ENCODE measurements at places on chromosomes 3 and 15.

DNA sequence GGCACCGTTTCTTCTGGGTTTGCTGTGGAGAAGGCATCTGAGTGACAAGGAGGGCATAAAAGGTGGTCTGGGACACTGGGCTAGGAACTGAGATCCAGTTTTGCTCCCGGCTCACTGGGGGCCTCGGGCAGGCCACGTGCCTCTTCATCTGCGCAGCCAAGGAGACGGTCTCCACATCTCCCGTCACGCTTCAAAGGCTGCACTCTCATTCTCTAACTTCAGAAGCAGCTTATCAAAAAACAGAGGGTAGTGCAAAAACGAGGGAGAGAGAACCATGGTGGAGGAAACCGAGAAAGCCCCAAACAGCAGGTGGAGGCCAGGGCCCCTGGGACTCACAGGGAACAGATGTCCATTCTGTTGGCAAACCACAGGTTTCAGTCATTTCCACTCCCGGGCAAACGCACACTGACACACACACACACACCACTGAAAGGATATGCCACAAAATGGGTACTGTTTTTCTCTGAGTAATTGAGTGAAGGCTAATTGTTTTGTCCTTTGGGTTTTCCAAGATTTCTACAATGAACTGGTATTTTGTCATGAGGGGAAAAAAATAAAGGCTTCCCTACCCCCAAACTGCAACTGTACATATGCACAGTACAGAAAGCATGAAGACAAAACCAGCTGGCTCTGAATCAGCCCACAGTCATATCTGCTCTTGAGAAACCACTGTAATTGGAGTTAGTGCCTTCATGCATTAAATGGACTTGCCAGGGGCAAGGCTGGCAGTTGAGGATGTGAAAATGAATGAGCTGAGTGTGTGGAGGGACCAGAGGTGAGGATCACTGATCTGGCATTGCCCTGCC, 71.9 kb downstream of the MGLL start:
- no peak for DNase-seq

- no peak for DNase-seq
These were observed 63.1 kb downstream of the ARNT2 start for GRCh38 chr15:80467311-80467714.

- DNase-seq: no peak
These were observed 774.3 kb downstream of the TUSC7 start for GRCh38 chr3:117483839-117484238.

- DNase-seq: no peak
These were observed 101.5 kb upstream of the UBE2E1 start for GRCh38 chr3:23704298-23704697.

DNA sequence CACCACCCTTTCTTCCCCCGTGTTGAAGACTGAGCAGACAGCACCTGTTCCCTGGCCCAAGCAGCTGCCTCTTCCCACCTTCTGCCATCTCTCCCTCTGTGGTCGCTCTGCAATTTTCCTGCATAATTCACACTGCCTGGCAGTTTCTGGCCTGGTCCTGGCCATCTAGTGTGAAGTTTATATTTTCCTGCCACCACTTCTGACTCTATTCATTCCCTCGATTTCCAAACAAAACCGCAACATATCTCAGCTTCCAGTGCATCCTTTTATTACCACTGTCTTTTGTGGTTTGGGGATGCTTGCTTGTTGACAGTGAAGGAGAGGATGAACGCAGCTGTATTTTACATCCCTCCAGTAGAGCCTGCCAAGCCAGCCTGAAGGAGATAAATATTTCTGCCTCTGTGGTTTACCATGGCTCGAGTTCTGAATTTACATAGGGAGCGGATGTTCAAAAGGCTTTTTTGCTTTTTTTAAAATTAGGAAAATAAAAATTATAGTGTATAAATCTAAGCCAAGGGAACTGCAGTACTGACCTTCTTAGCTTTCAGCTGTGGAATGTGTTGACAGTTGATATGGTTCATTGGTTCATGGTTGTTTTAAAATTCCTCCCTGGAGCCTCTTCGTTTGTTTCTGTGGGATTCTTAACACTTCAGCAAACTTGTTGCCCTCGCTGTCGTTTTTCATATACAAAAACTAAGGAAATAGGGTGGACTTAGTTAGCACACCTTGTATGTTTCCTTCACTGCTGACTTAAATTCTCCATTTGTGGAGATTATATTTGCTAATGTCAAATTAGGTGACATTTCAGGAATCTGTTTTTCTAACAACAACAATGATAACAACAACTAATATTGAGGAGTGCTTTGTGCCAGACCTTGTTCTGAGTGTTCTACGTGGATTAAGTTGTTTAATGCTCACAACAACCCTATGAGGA, 250.5 kb downstream of the ADAMTSL3 start:
- DNase-seq: no peak

DNA sequence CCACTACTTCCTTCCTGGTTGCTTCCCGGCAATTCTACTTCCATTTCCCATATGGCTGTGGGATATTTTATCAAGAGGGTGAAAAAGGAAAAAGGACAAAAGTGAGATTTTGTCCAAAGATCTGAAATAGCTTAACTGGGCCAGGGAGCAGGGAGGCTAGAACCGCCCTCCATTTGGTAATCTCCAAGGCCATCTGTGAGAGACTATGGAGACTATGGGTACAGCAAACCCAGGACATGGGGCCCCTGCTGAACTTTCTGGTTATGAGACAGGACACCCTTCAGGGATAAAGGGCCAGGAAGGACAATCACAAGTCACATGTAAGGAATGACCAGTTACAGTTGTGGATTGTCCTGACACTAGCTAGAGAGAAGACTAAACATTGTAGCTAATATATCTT, 24.3 kb downstream of the ZSCAN2 start:
- DNase-seq: no peak

DNA sequence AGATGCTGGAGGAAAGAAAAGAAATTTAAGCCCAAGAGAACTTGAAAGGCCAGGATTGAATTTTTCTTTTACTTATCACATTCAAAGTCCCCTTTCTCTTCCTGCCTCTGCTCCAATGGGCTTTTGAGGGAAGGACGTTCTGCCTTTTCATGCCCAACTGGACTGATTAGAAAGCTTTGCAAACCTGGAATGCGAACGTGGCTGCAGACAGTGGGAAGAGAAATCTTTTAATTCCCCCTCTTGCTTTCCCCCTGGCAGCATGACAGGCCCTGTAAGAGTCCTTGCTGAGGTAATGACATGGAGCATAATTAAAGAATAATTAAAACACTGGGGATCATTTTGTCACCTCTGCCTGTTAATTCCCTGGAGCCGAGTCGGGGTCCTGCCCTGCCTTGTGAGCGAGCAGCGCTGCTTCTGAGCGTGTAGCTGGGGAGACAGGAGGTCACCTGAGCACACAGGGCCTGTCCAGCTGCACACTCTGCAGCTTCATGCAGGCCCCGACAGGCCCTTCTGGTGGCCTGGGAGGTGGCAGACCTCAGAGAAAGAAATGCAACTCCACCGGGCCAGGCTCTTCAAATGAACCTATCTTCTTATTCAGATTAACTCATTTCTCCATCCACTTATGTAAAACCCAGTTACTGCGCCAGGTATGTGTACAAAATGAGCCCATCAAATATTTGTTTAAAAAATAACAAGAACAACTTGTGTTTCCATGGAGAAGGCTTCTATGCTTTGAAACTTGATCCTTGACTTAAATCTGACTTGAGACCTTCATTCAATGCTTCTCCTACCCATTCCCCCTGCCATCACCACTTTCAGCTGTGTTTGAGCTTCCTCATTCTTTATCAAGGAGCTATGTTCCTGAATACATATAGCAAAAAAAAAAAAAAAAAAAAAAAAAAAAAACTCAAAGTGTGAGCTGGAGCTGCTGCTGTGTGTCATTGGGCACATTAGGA, 628.2 kb upstream of the CFAP20DC start:
- DNase-seq: no peak

DNA sequence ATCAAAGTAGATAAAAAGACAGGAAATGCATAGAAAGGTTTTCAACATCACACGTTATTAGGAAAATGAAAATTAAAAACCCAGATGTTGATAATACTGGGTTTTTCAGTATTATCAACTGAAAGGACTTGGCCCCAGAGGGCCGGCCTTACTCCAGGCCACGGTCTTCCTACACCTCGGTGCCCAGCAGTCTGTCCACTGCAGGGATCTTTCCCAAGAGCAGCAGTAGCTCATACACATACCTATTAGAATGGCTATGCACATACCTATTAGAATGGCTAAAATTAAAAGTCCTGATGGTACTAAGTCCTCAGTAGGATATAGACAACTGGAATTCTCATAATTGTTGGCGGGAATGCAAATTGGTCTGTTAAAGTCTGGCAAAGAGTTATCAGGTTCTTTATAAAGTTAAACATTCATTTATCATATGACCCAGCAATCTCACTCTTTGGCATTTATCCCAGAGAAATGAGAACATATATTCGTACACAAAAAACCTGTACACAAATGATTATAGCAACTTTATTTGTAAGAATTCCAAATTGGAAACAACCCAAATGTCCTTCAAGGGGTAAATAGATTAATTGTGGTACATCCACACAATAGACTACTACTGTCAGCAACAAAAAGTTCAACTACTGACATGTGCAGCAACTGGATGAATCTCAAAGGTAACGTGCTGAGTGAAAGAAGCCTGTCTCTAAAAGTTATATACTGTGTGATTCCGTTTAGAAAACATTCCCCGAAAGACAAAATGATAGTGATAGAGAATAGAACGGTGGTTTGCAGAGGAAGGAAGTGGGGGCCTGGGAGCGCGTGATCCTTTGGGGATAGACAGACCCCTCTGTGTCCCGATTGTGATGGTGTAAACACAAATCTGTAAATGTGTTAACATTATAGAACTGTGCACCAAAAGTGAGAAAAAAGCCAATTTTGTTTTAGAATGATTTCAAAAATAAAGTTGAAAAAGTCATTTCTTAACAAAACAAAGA, 62.3 kb downstream of the MCTP2 start:
- DNase-seq: no peak

DNA sequence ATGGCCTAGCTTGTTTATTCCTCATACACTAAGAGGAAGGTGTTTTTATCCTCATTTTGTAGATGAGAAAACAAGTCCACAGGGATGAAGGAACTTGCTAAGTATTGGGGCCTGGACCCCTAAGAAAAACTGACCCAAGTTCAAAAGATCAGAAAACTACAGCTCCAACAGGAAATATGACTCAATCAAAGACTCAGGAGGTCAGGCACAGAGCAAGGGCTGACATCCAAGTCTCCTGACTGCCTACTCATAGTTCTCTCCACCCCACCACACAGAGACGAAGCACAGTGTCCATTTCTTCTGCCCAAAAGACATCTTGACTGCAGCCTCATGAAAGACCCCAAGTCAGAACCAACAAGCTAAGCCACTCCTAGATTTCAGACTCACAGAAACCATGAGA, 26.9 kb upstream of the TPM1 start:
- DNase-seq: peak; percentile 60

DNA sequence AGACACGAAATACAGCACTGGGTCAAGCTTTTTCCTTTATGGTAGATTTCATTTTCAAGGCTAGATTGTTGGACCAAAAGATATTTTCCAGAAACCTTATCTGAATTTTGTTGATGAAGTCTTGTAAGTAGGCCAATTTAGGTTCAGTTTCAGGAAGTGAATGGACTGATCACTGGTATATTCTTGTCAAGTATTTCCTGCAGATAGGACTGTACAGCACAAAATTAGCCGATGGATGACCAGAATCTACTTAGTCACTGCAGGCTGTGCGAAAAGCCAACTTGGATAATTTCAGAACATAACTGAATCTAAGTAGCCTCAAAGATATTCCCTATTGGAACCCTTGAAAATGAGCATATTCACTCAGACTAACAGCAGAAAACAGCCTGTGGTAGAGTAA, 206.5 kb downstream of the NR1D2 start:
- DNase-seq: no peak

DNA sequence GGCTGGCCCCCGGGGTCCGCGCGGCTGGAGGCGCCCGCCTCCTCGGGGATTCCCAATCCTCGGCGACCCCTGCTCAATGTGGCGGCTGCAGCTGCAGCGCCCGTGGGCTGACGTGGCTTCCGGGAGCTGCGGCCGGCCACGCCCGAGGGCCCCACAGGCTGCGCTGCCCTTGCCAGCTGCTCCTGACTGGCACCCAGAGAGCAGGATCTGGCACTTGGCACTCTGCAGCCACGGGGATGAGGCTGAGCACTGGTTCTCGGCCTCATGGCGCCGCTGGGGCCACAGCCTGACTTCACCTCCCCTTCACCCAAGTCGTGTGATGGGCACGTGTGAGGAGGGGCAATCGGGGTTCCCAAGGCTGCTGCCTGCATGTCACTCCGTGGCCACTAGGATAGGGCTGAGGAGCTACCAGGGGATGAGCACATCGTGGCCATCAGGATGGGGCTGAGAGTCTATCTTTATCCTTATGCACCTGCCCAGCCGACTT, 267.8 kb upstream of the FRG2C start:
- no peak for DNase-seq

GRCh38 chr15:92346063-92346462, 47.6 kb upstream of the ST8SIA2 start:
- no peak for DNase-seq

- no peak for DNase-seq
These were observed 39.5 kb upstream of the TSEN2 start for GRCh38 chr3:12444582-12445471.

- DNase-seq: no peak
These were observed 4.1 kb upstream of the APOD start for GRCh38 chr3:195587824-195588223.

- DNase-seq: no peak
These were observed 32.6 kb downstream of the CCNB2 start for GRCh38 chr15:59137566-59137965.
